ENCODE measurements at places on chromosomes 2 and 18.

GRCh38 chr2:144268036-144268678 lies 251.8 kb downstream of the ZEB2 start:
- DNase-seq = no peak

DNA sequence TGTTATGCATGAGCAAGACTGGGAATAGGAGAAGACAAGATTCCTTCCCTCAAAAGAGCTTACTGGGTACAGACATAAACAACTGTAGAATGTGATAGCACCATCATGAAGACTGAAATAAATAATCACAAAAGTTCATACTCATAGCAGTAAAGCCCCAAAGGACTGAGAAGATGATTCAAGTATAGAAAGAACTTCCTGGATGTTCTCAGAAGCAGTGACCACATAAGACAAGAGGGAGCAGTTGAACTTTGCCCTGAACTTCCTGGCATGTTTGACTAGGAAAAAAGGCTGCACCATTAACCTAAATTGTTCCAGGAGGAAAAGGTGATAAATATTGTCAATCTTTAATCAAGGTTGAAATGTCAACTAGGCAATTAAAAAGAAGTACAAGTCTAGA lies 57.8 kb upstream of the CCDC141 start:
- DNase-seq = no peak

DNA sequence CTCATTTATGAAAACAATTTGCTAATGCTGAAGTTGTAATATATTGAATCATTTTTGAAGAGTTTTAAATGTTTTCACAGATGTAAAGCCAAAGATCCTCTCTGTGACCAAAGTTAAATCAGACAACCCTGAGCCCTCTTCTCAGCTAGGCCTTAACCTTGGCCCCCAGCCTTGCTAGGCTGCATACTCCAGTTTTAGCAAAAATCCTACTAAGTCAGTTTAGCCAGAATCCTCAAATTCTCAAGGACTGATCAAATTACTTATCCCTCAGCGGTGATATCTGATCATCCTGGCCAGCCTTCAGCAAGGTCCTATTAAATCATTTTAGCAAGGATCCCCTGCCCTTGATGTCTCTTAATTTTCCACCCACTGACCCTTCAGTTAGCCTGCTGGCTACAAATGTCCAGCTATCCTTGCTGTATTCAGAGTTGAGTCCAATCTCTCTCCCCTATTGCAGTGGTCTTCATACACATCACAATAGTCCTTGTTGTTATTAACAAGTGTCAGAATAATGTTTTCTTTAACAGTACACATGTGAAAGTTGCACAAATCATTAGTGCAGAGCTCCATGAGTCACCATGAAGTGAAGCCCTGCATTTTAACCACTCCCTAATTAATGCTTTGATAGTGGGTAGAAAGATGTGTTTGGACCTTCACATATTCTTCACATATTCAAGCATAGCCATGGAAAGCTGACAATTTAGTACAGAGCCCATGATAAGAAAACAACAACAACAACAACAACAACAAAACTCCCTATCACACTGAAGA lies 206.4 kb downstream of the NBAS start:
- no peak for DNase-seq

- no peak for DNase-seq
Observed at GRCh38 chr2:18149660-18150246, 271.3 kb downstream of the KCNS3 start.

GRCh38 chr2:218605432-218605831 lies 2.3 kb upstream of the PLCD4 start:
- no peak for DNase-seq

DNA sequence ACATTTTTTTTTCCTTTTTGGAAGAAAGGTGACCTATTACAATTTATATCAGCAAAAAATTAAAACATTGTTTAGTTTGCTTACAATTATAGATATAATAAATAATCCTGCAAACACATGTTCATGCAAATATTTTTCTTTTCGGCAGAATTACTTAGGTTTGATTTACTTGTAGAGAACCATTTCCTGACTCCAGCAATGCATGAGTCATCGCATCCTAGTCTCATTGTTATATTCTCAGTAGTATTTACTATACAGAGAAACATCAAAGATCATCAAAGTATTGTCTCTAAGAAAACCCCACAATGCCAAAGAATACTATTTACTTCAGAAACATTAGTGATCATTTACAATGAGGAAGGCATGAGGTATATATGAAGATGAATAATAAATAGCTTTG lies 40.4 kb upstream of the MTIF2 start:
- no peak for DNase-seq

- no peak for DNase-seq
Observed at GRCh38 chr2:161131074-161131680, 29.1 kb upstream of the TANK start.

GRCh38 chr2:23988371-23988770 lies 21.5 kb upstream of the MFSD2B start:
- no peak for DNase-seq

GRCh38 chr2:151718247-151718646 lies 16.0 kb downstream of the NEB start:
- no peak for DNase-seq

DNA sequence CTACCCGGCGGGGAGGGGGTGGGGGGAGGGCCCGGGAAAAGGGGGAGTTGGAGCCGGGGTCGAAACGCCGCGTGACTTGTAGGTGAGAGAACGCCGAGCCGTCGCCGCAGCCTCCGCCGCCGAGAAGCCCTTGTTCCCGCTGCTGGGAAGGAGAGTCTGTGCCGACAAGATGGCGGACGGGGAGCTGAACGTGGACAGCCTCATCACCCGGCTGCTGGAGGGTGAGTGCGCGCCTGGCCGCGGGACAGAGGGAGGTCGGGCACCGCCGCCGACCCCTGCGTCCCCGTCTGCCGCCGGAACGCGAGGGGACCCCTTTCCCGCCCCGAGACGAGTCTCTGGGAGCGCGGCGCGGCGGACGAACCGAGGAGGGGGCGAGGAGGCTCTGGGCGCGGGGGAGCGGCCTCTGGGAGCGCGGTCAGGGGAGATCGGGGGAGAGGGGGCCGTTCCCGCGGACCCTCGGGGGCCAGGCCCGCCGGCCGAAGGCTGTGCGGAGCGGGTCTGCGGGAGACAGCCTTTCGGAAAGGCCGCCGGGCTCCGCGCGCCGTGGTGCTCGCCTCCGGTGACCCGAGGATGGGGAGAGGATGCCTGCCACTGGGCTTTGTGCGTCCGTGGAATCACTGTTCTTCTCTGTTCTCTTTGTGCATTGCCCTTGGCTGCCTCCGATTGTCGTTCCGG lies 463 bp downstream of the PPP1CB start:
- peak; percentile 45 for DNase-seq

DNA sequence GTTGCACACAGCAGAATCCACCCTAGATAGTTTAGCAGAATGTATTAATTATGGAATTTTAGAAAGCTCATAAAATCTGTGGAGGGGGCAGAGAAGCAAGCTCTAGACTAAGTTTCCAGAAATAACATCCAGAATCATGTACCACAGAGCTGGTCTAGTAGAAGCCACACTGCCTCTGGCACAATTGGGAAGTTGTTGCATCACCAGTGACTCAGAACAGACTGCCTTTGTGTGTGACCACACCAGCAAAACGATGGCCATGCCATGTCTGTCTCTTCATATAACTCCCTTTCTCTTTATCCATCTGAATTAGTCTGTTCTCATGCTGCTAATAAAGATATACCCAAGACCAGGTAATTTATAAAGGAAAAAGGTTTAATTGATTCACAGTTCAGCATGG lies 158.9 kb downstream of the CCDC148 start:
- DNase-seq = no peak

- DNase-seq = no peak
Observed at GRCh38 chr18:805755-806110, 6.3 kb downstream of the YES1 start.

DNA sequence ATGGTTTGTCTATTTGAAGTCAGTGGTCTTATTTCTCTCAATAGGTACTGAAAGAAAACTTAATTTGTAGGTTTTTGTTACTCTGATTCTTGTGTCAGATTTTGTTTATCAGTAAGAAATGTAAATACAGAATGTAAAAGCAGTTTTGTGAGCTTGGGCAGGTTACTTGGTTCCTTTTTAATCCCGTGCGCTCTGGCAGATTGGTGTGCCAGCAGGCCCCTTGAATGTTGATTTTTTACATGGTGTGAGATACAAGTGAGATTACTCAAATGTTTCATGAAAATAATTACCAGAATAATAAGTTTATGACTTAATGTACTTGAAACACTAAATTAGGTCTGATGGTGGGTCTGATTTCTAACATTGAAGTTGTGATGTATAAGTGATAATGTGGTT lies 13.4 kb downstream of the HNRNPA3 start:
- no peak for DNase-seq

DNA sequence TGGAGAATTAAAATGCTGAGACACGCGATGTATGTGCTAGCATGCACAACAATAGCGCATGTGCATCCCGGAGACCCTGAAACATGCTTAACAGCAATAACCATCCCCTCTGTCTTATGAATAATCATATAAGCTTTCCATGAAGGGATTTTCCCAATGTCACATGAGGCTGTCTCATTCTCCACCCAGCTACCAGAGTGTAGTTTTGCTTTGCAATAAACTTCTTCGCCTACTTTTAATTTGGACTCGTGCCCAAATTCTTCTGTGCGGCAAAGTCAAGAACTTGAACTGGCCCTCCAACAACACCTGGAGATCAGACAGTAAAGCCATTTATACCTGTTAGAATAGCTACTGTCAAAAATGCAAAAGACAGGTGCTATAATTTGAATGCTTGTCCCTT lies 15.5 kb downstream of the LYG1 start:
- DNase-seq = no peak

DNA sequence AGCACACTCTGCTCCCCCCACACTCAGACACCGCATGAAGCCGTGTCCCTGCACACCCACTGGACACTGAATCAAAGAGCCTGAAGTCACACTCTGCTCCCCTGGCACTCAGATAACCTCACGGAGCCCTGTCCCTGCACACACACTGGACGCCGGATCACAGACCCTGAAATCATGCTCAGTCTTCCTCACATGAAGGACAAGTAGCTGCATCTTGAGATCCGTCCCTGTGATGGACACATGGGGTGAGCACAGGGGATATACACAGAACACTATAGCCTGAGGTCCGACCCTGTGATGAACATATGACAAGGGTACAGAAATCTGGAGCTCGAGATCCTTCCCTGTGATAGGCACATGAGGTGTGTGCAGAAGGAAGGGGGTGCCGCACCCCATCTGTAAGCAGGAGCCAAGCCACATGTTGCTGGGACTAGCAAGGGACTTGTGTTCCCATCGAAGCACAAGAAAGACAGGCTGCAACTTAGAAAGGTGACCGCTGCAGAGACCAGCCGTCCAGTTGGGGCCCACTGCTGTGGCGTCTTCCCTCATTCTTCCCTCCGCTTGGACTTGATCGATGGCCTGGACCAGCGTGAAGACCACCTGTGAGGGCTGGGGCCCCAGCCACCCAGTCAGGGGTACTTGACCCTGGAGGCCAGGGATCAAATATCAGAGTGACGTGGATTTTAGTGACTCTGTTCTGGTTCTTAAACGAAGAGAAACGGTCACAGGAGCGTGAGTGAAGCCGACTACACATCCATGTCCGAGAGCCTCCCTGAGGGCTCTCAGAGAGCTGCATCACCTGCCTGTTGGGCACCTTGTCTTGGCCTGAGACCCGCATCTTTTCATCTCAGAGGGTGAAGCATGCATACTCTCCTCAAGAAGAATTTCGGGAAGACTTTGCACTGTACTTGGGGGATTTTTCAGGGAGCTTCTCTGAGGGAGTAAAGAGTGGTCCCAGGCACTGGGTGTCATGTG lies 391.7 kb upstream of the SALL3 start:
- DNase-seq = no peak

DNA sequence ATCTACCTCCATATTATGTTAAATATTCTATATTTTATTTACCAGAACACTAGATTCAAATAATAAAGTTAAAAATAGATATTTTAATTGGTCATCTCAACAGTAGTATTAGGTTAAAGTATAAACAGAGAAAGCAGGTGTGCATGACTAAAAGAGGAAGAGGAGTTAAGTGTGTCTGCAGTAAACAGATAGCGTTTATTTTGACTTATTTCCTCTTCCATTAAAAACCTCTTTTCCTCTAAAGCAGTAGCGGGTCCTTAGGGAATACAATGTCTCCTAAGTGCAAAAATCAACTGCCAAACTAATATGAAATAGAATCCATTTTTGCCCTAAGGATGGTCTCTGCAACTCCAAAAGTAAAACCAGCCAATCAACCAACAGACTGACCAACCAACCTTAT lies 27.7 kb downstream of the EIF2AK3 start:
- no peak for DNase-seq

DNA sequence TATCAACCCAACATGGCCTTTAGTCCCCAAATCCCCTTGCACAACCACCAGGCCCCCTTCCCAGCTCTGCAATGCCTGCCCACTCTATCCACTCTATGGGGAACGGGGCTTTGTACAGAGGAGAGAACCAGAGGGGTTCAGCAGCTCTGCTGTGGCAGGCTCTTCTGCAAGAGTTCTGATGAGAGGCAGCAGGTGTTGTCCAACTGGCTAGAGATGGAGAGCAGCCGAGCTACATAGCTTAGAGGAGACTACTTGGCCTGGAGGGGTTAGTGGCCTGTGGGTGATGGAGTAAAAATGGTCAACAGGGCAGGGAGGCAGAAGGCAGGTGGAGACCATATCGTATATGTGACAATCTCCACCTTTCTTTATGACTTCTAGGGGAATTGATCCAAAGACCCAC lies 103.0 kb downstream of the QPCT start:
- DNase-seq = no peak

DNA sequence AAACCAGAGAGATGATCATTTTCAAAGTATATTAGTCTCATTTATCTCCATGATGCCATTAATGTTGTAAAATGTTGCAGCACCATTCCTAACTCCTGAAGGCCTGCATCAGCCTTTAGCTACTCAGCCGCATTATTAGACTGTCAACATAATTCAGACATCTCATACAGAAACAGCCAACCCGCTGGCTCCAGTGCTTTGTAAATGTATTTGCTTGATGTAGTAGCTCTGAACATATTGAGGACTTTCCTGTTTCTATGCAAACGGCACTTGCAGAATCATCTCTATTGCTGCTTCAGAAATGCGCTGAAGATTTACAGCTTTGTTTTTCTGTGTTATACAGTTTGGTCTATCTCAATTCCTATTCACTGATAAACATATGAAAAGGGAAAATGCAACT lies 372.2 kb downstream of the DSEL start:
- no peak for DNase-seq

DNA sequence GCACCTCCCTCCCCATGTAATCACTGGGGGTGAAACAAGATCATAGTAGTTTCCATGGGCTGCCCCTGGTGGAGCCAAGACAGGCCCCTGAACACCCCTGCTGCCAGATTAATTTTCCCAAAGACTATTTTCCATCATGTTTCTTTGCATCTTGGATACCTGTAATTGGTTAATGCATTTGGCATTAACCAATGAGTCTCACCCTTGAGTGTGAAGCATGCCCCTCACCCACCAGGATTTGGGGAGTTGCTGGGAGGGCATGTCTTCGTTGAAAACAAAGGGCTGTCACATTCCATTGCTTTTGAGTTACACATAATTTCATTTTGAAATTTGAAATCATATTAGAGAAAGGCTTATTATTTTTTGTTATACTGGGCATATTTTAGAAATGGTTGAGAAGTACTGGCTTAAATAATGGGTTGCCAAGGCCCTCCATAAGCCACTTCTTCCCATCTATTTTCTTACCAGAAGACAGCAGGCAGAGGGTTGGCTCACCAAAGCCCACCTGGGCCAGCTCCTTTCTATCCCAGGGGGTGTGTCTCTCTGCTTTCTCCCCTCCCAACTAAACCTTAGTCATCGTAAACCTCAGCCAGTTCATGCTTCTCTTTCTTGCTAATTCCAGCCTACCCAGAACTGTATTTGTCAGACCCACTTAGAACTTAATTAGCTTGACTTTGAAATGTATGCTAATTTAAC lies 51.8 kb downstream of the ATIC start:
- no peak for DNase-seq

GRCh38 chr2:83055376-83056010 lies 1403.6 kb downstream of the SUCLG1 start:
- DNase-seq = no peak

All from stimulated activated CD4-positive, alpha-beta T cell treated with anti-CD3 and anti-CD28 coated beads, Interleukin-15, amount 100 ng/mL, for 24 hours (primary cell).